ENCODE measurements at places on chromosomes 3 and 15. TPM values are rescaled to one million over a fixed set of nuclear protein-coding genes. Genes with fewer than 3 reads are reported as not detected.

Gene SNRK
- 14.8 TPM for total RNA-seq

Gene SYNM
- total RNA-seq, result 5.4 TPM

Gene NOX5
- total RNA-seq, result 0.83 TPM

Gene MOBP
- under 0.01 TPM for total RNA-seq

Gene WDR93
- total RNA-seq, result not detected

Gene SAXO2
- 0.44 TPM for total RNA-seq

Gene ANKUB1
- total RNA-seq, result not detected

Gene KIAA1143
- total RNA-seq, result 17.7 TPM

Gene ALPK3
- 0.87 TPM for total RNA-seq

Gene MUSTN1
- not detected for total RNA-seq

Gene ADCY5
- 0.66 TPM for total RNA-seq

Gene ADGRG7
- total RNA-seq, result not detected

Gene ECT2
- total RNA-seq, result 15.9 TPM

Gene CCDC191
- total RNA-seq, result 4.2 TPM

Gene SKOR1
- total RNA-seq, result 0.15 TPM

Gene SPINT1
- total RNA-seq, result 0.15 TPM

Gene ATP10A
- 5.8 TPM for total RNA-seq

Gene GFM1
- total RNA-seq, result 52.8 TPM

Gene C2CD4A
- not detected for total RNA-seq

Gene ZCWPW2
- total RNA-seq, result 1.3 TPM

Gene NUP210
- under 0.01 TPM for total RNA-seq

Gene KLHL6
- total RNA-seq, result not detected

Gene ALS2CL
- total RNA-seq, result 0.87 TPM

Gene MESP2
- 0.58 TPM for total RNA-seq

Gene CLDN18
- under 0.01 TPM for total RNA-seq

Gene CHRM5
- under 0.01 TPM for total RNA-seq

Gene ROBO1
- 67.2 TPM for total RNA-seq

Gene FANCD2OS
- not detected for total RNA-seq

Gene TMEM40
- total RNA-seq, result not detected

Gene MESP1
- 0.50 TPM for total RNA-seq

Gene ISG20
- total RNA-seq, result 4.8 TPM

Gene SH2D7
- under 0.01 TPM for total RNA-seq

Gene RPP25
- total RNA-seq, result 6.3 TPM

Gene SLC35A5
- 27.3 TPM for total RNA-seq

Gene GPR62
- under 0.01 TPM for total RNA-seq

Gene SHC4
- total RNA-seq, result 2.0 TPM
